NCI-H2081 treated with DMSO at 0.1 percent for 48 hours (cell line): ENCODE measurements at places on chromosomes 5 and 9.
A peak's percentile ranks its signal among the peaks of the same experiment; 100 is the strongest.

DNA sequence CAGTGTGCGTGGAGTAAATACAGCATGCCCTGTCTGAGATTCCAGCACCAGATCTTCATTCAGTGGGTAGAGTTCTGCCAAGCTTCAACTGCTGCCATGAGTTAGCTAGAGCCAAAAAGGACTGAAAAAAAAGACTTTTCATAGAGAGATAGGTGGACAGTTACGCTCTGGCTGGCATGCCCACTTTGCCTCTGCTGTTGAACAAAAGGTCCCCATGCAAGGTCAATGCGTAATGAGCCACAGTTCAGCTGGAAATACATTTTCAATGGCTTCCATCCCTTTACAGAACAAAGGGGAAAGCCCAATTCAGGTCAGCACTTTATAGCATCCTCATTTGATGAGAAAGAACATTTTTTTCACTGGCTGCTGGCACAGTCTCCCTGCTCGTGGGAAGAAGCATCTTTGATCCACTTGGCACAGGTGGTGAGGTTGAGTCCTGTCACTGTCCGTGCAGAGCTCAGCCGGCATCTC, 86.9 kb upstream of the ERCC6L2 start:
- no peak for DNase-seq

DNA sequence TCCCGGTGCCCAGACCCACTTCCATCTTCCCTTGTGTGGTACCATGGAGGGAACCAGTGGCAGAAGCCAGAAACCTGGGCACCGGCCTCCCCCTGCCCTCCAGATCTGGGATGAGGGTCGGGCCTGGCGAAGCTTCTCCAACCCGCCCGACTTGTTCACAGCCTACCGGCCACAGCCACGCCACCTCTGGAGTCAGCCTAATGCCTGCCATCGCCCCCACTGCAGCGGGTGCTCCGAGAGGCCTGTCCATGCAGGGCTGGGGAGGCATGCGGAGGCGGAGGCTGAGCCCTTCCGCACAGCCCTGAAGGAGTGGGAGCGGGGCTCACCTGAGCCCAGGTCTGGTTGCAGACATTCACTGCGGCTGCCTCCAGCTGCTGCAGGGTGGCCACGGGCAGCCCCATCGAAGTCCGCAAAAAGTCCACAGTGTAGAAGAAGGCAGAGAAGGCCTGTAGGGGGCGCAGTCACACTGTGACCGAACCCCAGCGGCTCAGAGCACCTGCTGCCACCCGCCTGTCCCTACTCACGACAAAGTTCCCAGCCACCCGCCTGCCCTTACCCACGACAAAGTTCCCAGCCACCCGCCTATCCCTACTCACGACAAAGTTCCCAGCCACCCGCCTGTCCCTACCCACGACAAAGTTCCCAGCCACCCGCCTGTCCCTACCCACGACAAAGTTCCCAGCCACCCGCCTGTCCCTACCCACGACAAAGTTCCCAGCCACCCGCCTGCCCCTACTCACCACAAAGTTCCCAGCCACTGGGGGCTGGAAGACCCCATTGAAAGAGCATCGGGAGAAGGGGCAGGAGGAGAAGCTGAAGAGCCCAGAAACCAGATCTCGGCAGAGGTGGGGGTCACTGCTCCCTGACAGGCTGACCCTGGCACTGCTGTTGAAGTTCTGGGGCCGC, 3.8 kb upstream of the NPDC1 start:
- no peak for DNase-seq

DNA sequence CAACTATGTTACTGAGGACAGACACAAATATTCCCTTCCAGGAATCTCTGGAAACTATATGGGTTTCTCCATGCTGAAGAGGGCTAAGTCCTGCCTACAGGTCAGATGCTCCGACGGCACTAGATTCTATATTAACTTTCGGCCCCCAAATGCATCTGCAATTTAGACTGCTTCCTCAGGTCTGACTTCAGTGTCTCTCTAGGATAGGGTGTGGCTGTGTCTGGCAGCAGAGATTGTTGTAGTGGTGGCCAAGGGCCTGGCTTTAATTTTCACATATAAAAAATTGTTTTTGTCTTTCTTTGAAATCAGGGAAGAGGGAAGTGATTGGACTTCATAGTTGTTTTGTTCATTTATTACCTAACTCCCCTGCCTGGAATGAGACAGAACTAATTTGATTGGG, 101.8 kb downstream of the PJA2 start:
- DNase-seq, result no peak

GRCh38 chr5:115354246-115354645, 57.8 kb upstream of the CCDC112 start:
- no peak for DNase-seq

GRCh38 chr5:89498699-89499098, 615.7 kb upstream of the MEF2C start:
- no peak for DNase-seq

GRCh38 chr9:96014078-96014477, 138.6 kb downstream of the ERCC6L2 start:
- DNase-seq, result no peak

- DNase-seq, result no peak
Measured at GRCh38 chr9:127783111-127784008, 2.5 kb upstream of the CDK9 start.

DNA sequence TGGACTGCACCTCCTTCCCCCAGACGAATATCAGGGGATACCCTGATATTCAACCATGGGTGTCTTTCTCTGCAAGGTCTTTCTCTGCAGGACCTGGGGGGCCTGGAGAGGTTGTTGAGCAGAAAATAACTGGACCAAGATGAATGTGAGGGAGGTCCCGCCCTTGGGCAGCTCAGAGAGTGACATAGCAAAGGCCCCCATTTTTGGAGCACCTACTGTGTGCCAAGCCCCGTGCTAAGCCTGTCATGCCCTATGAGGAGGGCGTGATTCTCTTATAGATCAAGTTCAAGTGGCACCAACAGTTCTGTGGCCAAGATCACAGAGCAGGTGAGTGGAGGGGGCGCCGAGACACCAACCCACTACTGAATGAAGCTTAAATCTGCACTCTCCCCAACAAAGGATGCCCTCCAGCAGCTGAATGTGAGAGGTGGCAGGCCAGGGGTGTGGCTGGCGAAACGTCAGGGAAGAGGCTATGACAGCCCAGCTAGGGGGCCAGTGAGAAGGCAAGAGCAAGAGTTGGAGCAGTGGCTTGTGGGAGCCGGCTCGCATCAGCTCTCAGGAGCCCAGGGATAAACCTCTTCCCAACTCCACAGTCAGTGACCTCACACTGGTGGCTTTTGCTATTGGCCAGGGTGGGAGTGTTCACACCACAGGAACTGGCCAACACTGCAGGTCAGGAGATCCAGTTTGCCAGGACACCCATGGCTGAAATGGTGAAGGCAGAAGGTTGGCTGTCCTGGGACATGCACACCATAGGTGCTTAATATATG, 5.3 kb downstream of the SARDH start:
- no peak for DNase-seq

DNA sequence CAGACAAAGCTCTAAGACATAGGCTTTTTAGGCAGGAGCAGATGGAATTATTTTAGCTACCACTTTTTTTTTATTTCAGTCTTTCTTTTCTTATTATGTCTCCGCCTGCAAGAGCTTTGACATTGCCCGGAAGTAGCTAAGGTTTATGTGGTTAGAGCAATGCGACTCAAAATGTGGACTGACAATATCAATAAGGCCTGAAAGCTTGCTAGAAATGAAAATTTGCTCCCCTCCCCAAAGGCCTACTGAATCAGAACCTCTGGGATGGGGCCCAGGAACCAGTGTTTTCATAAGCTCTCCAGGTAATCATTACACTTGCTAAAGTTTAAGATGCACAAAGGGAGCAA, 81.3 kb downstream of the SUSD1 start:
- no peak for DNase-seq

DNA sequence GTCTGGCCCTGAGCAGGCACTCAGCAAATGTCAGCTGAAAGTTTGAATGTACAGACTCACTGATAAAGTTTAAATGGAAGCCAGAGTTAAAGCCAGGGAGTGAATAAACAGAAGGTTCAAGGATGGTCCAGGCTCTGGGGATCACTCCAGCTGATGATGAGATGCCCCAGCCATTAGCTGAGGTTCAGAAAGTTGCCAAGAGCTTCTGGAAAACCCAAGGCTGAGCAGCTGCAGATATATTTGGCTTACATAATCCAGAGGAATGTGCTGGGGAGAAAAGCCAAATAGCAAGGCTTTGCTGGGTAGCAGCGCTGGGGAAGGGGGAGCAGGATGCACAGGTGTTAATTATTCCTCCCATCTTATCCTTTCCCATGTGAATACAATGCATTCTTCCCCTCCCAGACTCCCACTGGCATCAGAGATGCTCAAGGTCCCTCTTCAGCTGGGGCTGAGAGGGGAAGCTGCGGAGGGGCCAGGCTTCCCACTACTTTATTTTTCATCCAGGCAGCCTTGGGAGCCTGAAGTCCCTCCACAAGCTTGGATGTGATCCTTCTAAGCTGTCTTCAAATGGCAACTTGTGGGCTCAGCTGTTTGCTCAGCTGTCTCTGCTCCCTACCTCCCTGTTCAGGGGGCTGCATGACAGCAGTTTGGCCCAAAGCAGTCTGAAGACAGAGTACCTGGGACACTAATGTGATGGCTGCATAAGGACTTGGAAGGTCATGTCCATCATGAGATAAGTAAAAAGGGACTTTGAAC, 341.2 kb downstream of the TRIM32 start:
- DNase-seq, result no peak

GRCh38 chr9:123894822-123895221, 35.1 kb downstream of the DENND1A start:
- DNase-seq, result no peak

- DNase-seq, result no peak
Measured at GRCh38 chr5:34609951-34610441, 46.1 kb upstream of the RAI14 start.

- DNase-seq, result no peak
Measured at GRCh38 chr9:100428871-100429654, 2.1 kb downstream of the MSANTD3 start.

- DNase-seq, result no peak
Measured at GRCh38 chr5:31993165-31993961, 180.8 kb downstream of the GOLPH3 start.

DNA sequence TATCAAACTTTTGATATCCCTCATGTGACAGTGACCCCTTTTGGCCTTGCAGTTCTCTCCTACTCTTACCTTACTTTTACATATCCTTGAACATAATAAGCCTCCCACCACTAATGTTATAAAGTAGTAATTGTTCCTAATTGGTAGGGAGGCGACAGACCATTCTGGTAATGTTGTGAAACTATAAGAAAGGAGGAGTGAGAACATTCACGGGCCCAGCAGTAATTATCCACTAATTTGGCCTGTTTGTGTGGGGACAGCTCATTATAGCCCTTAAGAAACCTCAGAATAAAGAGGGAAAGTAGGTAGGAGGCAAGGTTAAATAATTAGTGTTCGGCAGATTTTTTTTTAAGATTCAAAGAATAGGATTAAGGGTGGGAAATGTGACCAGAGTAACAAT, 1046.5 kb upstream of the ARRDC3 start:
- DNase-seq, result no peak

DNA sequence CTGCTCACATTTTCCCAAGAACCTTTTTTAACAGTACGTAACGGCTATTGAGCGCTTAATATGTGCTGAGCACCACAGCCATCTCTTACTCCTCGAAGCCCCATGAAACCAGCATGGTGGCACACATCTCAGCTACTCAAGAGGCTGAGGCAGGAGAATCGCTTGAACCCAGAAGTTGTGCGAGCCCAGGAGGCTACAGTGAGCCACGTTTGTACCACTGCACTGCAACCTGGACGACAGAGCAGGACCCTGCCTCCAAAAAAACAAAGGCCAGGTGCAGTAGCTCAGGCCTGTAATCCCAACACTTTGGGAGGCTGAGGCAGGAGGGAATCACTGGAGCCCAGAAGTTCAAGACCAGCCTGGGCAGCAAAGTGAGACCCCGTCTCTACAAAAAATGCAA, 28.2 kb downstream of the AQP7 start:
- DNase-seq, result no peak

- DNase-seq, result peak; percentile 96
Measured at GRCh38 chr5:74130155-74130897, 504.3 kb downstream of the ARHGEF28 start.

GRCh38 chr9:105116052-105116868, 128.2 kb upstream of the SLC44A1 start:
- DNase-seq, result no peak

DNA sequence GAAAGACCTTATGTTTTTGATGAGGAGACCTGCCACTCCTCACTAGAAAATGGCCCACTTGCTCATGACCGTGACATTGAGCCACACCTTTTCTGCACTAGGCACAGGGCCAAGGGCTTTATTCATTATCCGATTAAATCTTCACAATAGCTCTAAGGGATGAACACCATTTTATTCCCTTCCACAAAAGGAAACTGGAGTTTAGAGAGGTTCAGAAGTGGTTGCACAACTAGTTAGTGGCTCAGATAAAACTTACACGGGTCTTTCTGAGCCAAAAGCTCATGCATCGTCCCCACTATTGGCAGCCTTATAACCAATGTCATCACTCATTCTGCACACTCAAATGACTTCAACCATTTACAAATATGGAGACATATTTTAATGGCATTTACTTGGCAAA, 39.4 kb downstream of the SUSD1 start:
- DNase-seq, result no peak

DNA sequence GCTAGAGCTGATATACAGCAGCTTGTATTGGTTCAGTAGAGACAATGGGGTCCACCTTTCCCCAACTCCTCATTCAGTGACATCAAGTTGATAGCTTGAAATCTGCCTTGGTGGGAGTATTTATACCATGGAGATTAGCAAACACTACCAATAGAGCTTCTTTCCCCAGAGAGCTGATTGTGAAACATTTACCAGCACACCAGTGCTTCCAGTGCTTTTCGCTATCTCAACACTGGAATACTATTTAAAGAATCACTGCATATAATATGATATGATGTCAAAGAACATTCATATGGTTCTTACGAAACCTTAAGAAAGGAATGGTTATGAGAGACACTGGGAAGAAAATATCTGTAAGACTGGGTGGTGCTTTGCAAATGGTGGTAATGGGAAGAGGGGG, 21.8 kb upstream of the RNF145 start:
- no peak for DNase-seq

- DNase-seq, result no peak
Measured at GRCh38 chr5:68187268-68188055, 28.1 kb upstream of the PIK3R1 start.

DNA sequence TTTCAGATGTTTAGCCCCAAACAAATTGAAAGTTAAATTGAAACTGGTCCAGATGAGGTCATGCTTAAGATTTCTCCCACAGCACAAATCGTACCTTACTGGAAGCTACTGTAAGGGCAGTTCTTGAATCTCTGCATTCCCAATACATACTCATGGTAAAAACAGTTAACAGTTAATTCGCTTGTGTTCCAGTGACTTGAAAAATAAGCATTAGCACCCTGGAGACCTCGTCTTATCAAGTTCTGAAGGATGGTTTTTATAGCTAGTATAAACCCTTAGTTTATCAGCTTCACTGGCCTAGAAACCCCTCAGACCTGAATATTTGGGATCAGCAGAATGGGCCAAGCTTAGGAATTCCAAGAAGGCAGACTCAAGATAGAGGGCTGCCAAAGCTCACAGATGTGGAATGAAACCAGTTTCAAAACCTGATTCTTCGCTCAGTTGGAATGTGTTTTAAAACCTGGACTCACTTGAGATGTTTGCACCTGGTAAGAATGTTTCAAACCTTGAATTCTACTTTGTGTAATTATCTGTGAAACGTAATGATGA, 103.6 kb downstream of the C9orf152 start:
- DNase-seq, result no peak
